ENCODE measurements at places on chromosomes 2 and 18.

- DNase-seq: no peak
These were observed 28.8 kb upstream of the INHBB start for GRCh38 chr2:120317180-120317533.

DNA sequence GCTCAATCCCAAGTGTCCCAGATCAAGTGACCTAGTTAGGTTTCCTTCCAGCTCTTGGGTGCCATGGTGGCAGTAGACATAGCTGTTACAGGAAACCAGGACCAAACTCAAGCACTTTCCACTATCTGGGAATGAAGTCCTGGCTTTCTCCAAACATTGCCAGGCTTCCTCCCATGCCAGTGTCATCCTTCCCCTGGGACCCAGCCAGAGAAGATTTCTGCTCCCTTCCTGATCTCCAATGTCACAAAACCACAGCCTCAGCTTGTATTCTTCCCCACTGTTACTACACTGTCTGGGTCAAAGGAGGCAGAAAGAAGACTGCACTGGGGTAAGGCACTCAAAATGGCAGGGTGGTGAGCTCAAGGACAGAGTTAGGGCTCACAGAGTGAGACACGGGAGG, 347.1 kb downstream of the TNS1 start:
- DNase-seq: no peak

- DNase-seq: no peak
These were observed 19.4 kb upstream of the CCDC88A start for GRCh38 chr2:55439101-55439397.

- no peak for DNase-seq
These were observed 207.1 kb upstream of the SLC14A2 start for GRCh38 chr18:45408218-45408617.

- no peak for DNase-seq
These were observed 267.3 kb downstream of the MYCN start for GRCh38 chr2:16207611-16208010.

GRCh38 chr2:19933351-19933981, 31.7 kb upstream of the TTC32 start:
- no peak for DNase-seq

- DNase-seq: peak; percentile 41
These were observed 159.5 kb upstream of the GYPC start for GRCh38 chr2:126496493-126496892.

GRCh38 chr18:68056936-68057335, 540.4 kb upstream of the DSEL start:
- DNase-seq: no peak

- no peak for DNase-seq
These were observed 9.5 kb upstream of the KCNG3 start for GRCh38 chr2:42503291-42503690.
